ENCODE measurements at places on chromosomes 2 and 18.

DNA sequence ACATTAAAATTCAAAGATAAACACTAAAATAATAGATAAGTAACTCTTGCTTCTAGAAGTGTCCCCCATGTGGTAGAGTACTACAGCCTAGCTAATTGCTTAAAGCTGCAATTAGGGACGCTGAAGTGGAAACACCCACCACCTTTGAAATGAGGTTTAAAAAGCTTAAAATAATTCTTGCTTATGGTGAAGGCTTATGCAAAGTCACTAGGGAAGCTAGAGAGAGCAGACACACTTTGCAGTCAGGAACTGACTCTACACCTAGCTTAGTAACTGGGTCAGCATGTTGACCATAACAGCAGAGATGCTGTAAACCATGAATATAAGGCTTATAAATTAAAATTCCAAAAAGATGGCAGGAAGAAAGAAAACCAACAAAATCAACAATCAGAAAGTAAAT lies 65.4 kb upstream of the DSG1 start:
- no peak for DNase-seq

DNA sequence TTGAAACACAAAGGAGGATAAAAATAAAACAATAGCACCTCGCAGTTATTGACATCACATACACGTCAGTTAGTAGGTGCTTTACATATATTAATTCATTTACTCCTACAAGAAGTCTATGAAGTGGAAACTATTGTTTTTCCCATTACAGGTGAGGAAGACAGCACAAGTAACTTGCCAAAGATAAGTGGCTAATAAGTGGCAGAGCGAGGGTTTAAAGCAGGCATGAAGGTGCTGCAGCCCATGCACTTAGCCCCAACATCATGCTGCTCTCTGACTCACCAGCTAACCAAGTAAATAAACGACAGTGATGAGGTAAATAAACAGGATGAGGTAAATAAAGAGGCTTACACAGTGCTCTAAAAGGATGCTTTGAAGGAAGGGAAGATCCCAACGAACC lies 498.6 kb upstream of the ZEB2 start:
- no peak for DNase-seq

DNA sequence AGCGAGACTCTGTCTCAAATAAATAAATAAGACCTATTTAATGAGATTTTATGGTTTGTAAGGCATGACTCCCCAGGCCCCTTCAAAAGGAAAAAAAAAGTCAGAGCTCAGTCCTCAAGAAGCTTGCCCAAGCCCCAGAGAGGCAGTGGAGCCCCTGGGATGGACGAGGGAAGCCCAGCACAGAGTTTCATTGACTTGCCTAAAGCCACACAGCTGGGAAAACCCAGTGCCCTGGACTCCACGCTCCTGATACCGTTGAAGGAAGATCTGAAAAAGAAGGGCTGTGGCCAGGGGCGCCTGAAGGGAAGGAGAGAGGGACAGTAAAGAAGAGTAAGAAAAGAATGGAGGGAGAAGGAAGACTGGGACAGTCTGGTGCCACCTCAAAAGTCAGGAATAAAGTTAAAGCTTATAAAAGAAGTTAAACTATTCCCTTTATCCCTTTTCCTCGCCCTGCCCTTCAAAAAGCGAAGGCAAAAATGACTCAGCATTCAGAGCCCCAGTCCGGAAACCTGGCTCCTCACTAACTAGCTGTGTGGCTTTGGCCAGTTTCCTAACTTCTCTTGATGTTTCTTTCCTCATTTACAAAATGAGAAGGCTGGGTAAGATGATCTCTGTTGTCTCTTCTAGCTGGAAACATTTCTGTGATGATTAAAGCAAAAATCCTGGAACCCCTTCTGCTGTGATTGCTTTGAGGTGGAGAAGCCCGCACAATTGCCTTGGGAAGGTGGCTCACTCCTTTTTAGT lies 46.7 kb downstream of the LYPD1 start:
- no peak for DNase-seq

DNA sequence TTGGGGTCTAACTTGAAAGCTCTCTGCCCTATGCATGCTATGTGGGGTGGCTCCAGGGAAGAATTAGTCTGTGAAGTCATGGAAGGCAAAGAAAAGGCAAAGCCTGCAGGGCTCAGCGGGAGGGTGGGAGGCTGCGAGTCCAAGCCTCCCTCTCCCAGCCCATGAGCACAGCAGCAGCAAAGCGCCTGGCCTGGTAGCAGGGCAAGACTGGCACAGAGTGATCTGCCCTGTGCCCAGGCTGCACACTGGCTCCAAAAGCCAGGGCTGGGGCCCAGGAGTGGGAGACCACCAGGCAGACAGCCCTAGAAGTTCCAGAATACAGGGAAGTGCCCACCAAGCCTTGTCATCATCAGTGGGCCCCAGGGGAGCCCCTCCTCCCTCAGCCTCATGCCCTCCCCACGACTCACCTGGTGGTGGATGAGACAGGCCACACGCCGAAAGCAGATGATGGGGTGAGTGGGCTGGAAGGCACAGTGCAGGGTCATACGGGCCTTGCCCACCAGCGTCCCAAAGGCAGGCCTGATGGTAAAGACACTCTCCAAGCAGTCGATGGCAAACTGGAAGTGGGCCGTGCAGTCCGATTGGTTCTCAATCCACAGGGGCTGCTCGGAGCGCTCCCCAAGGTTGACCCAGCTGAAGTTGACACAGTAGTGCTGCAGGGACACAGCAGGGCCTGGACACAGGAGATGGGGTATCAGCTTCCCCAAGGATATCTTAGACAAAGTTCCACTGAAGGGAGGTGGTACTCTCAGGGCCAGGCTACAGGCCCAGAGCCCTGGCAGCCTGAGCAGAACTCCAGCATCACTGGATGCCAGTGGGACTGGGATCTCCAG lies 12.1 kb downstream of the CFAP65 start:
- no peak for DNase-seq

GRCh38 chr2:41928526-41928925 lies 119.3 kb upstream of the PKDCC start:
- DNase-seq, result no peak

DNA sequence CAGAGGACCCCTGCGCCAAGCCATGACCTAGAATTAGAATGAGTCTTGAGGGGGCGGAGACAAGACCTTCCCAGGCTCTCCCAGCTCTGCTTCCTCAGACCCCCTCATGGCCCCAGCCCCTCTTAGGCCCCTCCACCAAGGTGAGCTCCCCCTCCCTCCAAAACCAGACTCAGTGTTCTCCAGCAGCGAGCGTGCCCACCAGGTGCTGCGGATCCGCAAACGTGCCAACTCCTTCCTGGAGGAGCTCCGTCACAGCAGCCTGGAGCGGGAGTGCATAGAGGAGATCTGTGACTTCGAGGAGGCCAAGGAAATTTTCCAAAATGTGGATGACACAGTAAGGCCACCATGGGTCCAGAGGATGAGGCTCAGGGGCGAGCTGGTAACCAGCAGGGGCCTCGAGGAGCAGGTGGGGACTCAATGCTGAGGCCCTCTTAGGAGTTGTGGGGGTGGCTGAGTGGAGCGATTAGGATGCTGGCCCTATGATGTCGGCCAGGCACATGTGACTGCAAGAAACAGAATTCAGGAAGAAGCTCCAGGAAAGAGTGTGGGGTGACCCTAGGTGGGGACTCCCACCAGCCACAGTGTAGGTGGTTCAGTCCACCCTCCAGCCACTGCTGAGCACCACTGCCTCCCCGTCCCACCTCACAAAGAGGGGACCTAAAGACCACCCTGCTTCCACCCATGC lies 3.0 kb downstream of the PROC start:
- DNase-seq, result no peak

- DNase-seq, result no peak
Measured at GRCh38 chr18:37334631-37335408, 230.8 kb downstream of the CELF4 start.

GRCh38 chr2:39737661-39738060 lies 41.4 kb downstream of the THUMPD2 start:
- no peak for DNase-seq

DNA sequence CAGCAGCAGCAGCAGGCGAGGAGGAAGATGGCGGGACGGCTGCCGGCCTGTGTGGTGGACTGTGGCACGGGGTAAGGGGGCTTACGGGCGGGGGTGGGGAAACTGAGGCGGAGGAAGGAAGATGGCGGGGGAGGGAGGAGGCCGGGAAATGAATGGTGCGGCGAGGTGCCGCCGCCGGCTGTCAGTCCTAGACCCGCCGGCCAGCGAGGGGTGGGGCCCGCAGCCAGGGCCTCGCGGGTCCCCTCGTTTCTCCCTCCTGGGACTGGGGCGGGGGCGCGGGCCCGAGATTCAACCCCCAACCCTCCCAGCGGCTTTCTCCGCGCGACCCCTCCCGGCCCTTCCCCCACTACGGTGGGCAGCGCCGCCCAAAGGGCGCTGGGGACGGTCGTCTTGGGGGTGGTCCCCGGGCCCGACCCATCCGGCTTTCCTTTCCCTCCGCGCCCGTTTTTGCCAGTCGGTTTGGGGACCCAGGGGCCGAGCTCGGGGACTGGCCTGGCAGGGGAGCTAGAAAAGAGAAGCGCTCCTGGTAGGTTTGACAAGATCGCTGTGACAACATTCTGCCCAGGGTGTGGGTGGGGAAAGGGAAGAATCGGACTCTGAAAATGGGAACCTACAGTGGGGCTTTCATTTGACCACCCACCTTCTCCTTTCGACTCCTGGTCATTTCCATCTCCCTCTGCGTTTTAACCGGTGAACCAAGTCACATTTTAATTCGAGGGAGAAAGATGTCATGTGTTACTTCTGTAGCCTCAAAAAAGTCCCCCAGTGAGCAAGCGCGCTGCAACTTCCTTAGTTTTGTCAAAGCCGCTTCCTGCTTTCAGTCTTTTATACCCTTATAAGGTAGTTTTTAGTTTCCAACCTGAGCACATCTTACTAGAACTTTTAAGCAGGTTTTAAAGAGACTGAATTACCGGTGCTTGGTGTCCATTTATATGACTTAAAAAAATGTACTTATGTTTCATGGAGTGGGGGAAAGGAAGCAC lies 655 bp downstream of the ACTR3 start:
- DNase-seq, result no peak

- no peak for DNase-seq
Measured at GRCh38 chr18:61400716-61401115, 67.5 kb downstream of the CDH20 start.

DNA sequence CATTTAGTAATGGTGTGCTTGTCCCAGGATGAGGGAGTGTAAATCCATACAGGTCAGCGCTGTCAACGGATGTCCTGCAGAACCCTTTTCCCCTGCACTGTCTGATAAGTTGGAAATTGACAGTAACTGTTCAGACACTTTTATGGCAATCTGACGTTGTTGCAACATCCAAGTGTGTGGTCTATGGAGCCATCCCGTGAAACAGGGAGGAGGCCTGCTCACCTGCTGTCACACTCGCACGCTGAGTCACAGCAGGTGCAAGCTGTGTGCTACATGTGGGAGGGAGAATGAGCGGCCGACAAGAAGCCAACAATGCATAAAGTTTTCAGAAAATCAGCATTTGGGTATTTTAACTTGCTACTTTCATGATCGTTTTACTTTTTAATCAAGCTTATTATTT lies 43.7 kb upstream of the RMDN2 start:
- peak; percentile 55 for DNase-seq

DNA sequence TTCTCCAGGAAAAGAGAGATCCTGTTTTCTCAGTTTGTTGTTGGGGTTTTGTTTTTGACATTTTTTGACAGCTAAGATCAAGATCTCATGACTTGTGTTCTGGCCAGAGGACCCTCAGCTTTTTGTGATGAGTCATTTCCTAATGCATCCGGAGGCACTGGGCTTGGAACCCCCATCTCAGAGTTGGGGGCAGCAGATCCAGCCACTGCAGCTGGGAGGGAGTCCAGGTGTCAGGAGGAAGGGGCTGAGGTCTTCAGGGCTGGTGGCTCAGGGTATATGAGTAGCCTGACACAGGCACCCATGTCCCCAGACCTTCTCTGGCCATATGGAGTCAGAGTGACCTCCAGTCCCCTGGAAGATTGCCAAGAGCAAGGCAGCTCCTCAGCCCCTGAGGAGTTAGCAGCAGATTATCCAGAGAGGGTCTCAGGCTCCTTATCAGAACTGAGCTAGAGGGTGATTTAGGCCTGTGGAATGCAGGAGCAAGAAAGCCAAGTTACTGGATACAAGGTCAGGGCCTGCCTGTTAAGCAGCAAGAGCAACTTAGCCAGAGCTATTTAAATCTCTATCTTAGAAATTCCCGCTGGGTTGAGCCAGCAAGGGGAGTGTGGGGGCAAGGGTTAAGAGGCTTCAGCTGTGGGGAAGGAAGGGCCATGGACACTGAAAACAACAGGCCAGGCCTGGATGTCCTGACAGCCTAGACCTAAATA lies 62.4 kb downstream of the TANC1 start:
- DNase-seq, result no peak

DNA sequence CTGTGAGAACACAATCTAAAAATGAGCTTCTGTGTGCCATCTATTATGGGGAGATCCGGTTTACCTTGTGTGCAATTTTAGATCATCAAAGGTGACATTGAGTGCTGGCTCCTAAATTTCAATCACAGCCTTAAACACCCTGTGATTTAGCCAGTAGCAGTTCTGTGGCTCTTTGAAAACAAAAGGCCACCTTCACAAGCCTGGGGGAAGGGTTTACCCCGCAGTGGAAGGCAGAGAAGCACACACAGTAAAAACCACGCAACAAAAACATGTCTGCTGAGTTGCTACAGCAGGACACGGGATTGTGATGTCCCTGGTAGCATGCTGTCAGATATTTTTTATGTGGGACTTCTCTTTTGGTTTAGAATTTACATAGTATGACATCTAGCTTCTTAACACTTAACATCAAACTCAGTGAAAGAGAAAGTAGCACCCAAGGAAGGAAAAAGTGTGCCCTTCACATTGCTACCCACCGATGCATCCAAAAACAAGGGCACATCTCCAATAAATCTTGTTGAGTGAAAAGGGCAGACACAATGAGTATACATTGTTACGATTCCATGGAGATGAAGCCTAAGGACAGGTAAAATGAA lies 56.1 kb upstream of the RNF152 start:
- DNase-seq, result no peak

DNA sequence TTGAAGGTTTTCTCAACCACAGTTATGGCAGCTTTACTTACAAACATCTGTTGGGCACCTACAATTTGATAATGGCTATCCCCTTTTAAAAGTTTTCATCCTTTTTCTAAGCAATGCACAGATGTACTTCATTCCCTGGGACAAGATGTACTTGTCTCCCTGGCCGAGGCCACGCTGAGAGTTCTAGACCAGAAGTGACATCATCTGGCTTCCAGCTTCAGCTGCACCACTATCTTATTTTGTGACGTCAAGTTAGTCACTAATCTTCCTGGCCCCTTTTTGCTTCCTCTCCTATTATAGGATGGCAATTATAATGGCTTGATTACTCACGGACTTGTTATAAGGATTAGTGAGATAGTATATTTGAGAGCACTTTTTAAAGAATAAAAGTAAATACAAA lies 386.4 kb downstream of the BCL11A start:
- no peak for DNase-seq

- no peak for DNase-seq
Measured at GRCh38 chr2:197934261-197934933, 130.0 kb downstream of the PLCL1 start.
